ENCODE measurements at places on chromosomes 7 and 10.

- no peak for DNase-seq
Measured at GRCh38 chr7:149872419-149873073, 1.2 kb upstream of the ATP6V0E2 start.

DNA sequence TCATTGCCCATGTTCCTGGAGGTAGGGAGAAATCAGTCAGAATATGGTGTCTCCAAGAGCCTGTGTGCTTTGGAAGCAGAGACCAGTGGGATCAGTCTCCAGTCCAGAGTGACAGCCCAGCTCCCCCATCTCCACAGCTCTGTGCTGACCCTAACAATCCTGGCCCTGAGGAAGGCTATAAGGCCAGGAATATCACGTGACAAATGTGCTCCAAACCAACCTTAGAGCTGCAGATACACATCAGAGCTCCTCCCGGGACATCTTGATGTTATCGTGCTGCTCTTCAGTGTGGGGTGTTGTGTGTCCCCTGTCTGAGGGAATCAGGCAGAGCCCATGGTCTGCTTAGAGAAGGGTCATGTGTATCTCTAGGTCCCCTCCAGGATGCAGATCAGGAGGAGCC lies 15.2 kb downstream of the DMBT1 start:
- no peak for DNase-seq

DNA sequence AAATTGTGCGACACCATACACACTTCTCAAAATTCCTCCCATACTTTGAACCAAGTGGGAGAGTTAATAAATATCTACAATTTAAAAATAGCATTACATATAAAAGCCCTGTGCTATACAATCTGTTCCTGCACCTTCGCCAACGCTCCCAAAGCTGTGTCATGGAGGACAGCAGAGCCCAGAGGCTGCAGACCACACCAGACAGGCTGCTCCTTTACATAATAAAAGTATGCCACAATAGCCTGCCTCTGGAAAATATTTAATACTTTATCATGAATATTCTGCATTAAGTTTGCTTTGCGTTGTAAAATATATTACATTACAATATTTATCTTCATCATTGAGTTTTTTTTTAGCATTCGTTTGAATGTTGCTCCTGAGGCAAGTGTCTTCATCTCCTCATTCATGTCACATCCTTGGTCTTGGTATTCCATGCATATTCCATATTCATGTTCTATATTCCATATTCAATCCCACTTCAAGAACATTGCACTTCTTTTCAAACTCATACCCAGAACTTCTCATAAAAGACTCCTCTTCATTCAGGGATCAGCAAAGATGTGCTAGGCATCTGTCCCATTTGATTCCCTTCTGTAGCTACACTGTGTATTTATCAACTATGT lies 663.9 kb downstream of the POM121L12 start:
- DNase-seq: no peak

DNA sequence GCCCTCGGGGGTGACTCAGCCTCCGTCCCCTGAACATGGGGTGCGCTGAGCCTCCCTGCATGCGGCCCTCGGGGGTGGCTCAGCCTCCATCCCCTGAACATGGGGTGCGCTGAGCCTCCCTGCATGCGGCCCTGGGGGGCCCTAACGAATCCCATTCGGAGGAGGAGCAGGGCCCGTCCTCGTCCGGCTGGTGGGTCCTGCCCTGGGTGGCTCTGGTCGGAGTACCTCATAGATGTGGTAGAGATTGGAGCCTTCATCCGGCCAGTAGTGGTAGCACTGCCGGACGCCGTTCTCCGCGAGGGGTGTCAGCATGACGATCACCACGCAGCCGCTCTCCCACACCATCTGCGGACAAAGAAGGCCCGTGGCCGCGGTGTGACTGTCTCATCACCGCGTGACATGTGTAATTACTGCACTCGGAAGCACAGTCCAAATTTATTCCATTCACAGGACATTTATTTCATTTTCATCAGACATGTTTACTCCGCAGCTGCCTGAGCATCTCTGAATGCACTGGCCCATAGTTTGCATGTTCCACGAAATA lies 241.1 kb downstream of the DNAJB6 start:
- no peak for DNase-seq

GRCh38 chr10:77583527-77583926 lies 54.1 kb downstream of the KCNMA1 start:
- DNase-seq: no peak

DNA sequence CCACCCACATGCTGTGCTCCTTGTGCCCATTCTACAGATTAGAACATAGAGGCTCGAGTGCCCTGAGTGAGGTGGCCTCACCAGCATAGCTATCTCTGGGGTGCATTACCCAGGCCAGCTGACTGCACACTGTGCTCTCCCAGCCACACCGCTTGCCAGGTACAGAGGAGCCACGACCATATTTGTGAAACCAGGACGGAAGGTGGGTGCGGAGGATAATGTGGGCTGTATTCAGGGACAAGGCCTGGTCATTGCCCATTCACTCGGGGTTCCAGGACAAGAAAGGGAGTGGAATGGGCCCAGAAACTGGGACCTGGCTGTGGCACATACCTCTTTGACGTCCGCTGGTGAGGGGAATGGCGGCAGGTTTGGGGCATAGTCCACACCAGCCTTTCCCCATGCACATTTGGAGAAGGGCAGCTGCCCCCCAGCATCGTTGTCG lies 236.0 kb downstream of the TNS3 start:
- DNase-seq: no peak

- no peak for DNase-seq
Measured at GRCh38 chr7:123944395-123944794, 19.4 kb downstream of the SPAM1 start.

DNA sequence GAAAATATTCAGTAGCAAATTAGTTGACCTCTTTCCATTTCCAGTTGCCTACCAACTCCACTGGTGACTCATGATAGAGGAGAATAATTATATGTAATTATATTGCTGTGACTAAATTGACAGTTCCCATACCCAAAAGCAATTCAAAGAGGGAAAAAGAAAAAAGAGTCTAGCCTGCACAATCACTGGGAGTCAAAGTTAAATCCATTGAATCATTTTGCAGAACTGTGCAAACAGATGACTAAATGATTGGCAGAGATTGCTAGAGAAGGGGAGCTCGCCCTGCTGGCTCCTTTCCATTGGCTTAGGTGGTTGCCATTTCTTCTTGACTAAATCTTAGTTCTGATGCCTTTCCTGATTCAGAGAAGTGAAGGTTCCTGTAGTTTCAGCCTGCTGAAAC lies 1228.6 kb upstream of the SORCS1 start:
- DNase-seq: no peak

Measured in stimulated activated CD4-positive, alpha-beta T cell treated with anti-CD3 and anti-CD28 coated beads, Interleukin-4, amount 100 ng/mL, for 24 hours (primary cell).